ENCODE measurements at places on chromosomes 11 and 22.
A peak's percentile ranks its signal among the peaks of the same experiment; 100 is the strongest.

GRCh38 chr11:16893456-16894066 is 120.7 kb downstream of the PLEKHA7 start:
- DNase-seq, result no peak

- peak; percentile 76 for DNase-seq
Observed at GRCh38 chr11:77073328-77074001, 6.7 kb downstream of the CAPN5 start.

- DNase-seq, result no peak
Observed at GRCh38 chr22:23542933-23543332, 37.2 kb downstream of the IGLL1 start.

- no peak for DNase-seq
Observed at GRCh38 chr11:119983240-119983732, 154.6 kb downstream of the TRIM29 start.

DNA sequence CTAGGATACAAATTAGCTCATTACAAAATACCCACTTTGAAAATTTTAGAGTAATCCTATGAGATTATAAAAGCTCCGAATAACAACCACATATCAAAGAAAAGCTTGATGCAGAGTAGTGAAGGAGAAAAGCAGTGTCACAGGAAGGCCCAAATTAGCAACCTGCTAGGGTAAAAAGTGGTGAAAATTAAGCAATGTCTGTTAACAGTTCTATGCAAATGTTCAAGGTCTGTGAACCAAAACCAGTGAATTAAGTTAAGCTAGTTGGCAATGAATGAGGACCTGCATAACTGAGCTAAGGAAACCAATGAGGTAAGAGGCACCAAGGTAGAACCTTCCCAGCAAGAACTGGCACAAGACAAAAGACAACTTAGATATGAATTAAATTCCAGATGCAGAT is 29.6 kb downstream of the PRDM10 start:
- no peak for DNase-seq

DNA sequence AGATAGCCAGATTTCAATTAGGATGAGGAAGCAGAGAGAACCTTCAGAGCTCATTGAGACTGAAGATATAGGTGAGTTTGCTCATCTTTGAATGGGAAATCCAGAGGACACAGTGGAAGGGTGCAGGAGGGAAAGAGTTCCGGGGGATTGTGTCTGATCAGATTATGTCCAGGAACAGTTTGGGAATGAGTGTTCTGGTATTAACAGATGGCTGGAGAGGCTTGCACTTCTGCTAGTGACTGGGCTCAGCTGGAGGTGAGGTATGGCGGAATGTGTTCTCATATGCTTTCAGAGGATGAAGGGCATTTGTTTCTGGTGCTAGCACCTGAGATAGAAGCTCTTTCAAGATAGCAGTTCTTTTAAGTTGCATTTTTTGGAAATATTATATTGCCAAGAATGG is 27.6 kb downstream of the ALKBH3 start:
- peak; percentile 26 for DNase-seq

- DNase-seq, result peak; percentile 68
Observed at GRCh38 chr22:43392385-43392989, 19.3 kb upstream of the MPPED1 start.
